ENCODE measurements at places on chromosomes 11 and 22.

DNA sequence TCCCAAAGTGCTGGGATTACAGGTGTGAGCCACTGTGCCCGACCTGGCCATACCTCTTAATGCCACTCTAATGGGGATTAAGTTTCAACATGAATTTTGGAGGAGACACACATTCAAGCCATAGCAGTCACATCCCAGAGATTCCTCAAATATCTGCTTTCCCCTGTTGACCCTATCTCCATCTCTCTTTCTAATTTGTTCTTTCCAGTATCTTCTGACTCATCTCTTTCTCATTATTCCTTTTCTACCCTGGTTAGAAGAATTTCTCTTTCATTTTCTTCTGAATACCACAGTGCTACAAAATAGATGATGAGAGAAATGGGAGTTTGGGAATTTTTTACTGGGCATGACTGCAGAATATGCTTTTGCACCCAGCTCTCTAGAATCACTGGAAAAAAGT is 5.1 kb downstream of the OR10V1 start:
- DNase-seq = no peak

GRCh38 chr11:44621784-44622183 is 56.3 kb downstream of the CD82 start:
- peak; percentile 46 for DNase-seq

DNA sequence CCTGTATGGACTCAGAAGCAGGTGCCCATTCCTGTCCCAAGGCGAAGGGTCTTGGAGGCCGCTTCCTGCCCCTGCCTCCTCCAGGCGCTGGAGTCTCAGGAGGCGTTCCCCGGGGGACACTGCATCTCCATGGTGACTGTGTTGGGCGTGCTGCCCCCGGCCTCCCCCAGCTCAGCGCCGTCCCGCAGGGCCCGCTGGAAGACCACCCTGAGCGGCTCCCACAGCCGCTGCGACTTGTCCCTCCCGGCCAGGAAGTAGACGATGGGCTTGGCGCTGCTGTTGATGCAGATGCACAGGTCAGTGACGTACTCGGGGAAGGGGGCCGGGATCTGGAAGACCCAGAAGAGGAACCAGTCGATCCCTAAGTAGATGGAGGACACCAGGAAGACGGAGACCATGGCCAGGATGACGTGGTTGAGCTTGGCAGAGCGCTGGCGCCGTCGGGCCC is 7.8 kb downstream of the MRGPRF start:
- DNase-seq = peak; percentile 69

- DNase-seq = no peak
Measured at GRCh38 chr11:20029193-20029592, 131.1 kb downstream of the DBX1 start.

DNA sequence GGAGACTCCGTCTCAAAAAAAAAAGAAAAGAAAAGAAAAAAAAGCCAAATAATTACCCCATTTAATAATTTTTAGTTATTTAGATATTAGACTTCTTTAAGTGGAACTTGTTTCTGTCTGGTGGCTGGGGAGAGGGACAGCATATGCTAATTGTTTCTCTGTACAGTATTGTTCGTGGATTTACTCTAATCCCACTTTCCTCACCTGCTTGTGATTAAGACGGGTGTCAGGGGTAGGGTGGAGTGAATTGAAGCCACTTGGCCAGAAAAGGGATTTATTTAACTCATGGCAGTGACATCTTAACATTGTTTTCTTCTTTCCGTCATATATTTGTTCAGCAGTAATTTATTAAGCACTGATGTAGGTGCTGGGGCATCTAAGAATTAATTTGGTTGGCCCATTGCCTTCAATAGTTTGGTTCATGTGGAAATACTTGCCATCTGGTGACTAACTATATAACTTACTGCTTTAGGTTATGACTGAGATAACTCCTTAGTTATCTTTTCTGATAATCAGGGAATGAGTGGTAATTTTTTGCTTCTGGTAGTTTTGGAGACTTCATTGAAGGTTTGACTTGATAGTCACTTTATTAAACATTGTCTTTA is 4.6 kb downstream of the TNRC6B start:
- DNase-seq = no peak

- DNase-seq = no peak
Measured at GRCh38 chr11:43734256-43734655, 53.7 kb downstream of the HSD17B12 start.

DNA sequence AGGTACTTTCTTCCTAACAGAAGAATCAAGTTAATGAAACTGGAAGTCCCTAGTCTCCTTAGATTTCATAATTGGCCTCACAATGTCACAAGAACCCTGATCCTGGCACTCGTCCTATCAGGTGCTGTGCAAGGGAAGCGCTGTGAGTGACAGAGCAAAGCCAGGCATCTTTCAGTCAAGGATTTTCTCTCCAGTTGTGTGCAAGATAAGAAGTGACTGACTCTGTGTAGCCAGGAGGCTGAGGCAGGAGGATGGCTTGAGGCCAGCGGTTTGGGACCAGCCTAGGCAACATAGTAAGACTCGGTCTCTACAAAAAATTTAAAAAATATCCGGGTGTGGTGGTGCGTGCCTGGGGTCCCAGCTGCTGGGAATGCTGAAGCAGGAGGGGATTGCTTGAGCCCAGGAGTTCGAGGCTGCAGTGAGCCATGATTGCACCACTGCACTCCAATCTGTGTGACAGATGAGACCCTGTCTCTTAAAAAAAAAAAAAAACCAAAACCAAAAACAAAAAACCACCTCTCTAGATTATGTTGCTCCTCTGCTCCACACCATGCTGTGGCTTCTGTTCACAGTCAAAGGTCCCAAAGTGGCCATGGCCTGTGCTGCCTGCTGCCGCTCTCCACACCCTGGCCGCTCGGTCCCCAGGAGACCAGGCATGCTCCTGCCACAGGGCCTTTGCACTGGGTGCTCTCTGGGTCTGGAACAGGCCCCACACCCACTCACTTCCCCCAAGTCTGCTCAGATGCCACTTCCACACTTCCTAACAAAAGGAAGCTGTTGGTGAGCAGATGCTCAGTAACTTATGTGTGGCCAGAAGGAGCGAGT is 54.2 kb upstream of the CLDN5 start:
- DNase-seq = no peak

DNA sequence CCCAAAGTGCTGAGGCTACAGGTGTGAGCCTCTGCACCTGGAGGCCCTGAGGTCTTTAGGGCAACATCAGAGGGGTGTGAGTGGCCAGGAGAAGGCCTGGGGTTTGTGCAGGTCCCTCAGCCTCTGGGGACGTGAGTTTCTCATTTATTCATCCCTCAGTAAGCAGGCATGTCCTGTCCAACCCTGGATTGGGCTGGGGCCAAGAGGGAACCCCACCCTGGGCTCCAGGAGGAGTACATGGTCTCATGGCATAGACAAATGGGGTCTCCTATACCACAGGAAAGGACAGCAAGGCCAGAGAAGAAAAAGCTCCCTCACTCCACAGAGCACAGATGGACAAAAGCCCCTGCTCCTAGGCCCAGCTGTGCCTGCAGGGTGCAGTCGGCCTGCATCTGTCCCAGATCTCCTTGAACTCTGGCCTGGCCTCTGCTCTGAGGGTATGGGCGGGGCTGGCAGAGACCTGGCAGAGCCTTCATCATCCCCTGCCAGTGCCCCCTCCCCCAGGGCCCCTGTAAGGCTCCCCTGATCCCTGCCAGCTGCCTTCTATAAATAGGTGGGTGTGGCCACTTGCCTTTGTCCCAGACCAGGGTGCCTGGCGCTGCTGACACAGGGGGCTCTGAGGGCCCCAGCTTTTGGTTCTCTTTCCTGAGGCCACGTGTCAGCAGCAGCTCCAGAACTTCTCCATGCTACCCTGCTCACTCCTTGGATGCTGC is 34.6 kb downstream of the A4GALT start:
- DNase-seq = no peak

DNA sequence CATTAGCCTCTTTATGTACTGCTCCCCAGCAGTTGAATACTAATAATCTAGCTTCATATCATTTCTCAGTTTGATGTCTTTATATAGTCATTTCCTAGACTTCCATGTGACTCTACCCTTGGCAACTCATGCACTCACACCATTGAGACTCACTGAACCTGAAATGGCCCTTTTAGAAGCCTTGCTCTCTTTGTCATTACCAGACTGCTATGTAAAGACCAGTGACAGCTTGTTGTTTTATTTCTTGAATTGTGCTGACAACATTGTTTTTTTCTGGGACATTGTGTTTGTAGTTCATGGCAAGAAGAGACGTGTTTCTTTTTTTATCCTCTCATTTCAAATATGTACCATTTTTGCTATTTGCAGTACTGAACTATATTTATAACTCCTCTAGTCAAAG is 256.5 kb downstream of the CNTN5 start:
- no peak for DNase-seq

GRCh38 chr11:1345737-1346513 is 36.5 kb upstream of the TOLLIP start:
- DNase-seq = peak; percentile 70

DNA sequence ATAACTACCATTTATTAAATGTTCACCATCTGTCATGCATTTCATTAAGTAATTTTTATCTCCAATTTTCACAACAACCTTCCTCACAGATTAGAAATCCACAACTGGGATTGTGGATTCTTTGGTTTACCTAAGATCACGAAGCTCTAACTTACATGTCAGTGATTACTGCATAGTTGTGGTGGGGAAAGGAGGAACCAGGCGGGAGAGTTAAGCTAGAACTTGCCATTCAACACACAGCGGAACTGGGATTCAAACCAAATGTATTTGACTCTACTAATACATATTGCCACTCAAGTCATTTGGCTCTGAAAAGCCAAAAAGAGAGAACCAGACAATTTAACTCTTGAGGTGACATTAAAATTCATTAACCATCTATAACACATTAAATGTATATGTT is 10.4 kb upstream of the LAYN start:
- DNase-seq = no peak

GRCh38 chr11:5922749-5923426 is 19.2 kb upstream of the OR56A3 start:
- DNase-seq = no peak

- no peak for DNase-seq
Measured at GRCh38 chr22:41915035-41915785, at the start of gene SHISA8. SHISA8 (minus strand) TSS chr22:41915074; CDS start chr22:41914667, 407 bp downstream.

- DNase-seq = no peak
Measured at GRCh38 chr22:36982136-36982535, 37.1 kb downstream of the TST start.

DNA sequence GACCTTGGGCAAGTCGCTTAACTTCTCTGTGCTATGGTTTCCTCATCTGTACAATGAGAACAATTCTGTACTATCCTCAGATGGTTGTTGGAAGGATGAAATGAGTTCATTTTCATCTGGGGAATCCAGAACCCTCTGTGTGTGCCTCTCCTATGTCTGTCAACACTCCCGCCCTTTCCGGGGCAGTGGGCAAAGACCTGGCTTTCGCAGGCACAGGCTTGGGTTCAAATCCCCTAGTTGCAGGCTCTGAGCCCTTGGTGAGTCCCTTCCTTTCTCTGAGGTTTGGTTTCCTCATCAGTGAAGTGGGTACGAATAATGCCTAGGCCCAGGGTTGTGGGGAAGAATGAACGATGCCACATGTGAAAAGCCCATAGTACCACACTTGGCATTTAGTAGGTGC is 6.0 kb downstream of the PNPLA5 start:
- no peak for DNase-seq

DNA sequence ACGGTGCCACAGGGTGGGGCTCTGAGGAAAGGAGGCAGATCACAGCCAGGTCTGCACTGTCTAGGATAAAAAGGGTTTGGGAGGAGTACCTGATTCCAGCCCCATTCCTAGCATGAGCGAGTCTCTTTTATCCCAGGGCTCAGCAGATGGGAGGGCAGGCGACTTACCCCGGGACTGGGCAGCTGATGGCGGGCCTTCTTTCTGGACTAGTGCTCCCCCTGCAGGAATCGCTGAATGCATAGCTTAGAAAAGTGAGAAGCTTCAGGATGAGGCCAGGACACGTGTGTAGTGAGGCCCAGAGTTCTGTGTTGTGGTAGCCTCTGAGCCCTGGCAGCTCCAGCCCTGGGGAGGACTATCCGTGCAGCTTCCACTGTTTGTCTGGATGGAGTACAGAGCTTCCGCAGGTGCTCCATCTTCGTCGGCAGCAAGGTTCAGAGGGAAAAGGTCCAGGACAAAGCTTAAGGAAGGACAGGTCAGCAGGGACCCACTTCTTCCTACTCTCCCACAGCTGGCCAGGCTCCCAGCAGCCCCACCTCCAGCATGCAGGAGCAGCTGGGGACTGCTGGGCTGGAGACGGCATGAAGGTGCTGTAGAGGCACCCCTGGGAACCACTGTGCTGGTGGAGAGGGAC is 30.4 kb downstream of the COMMD9 start:
- no peak for DNase-seq

DNA sequence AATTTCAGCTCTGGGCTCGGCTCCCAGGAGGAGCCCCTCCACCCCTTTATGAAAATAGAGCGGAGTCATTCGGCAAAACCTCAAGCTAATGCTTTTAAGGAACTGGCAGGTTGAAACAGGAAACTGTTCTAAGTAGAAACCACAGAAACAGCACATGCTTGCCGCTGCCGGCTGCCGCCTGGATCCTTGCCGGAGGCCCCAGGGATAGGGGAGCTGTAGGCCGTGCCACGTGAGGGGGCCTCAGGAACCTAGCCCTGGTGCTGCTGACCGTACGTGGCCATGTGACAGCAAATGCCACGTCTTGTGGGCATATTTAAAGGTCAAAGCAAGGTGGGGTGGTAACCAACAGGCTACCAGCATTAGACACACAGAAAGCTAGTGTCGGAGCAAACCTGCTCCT is 77.9 kb upstream of the TIMP3 start:
- no peak for DNase-seq

- DNase-seq = no peak
Measured at GRCh38 chr11:10454878-10455631, at the start of gene AMPD3. AMPD3 (plus strand) TSS chr11:10455264; CDS start chr11:10461520, 6,256 bp downstream.

GRCh38 chr11:62266558-62266957 is 3.4 kb upstream of the SCGB2A2 start:
- DNase-seq = no peak

- no peak for DNase-seq
Measured at GRCh38 chr11:123570939-123571580, 83.4 kb downstream of the SCN3B start.

DNA sequence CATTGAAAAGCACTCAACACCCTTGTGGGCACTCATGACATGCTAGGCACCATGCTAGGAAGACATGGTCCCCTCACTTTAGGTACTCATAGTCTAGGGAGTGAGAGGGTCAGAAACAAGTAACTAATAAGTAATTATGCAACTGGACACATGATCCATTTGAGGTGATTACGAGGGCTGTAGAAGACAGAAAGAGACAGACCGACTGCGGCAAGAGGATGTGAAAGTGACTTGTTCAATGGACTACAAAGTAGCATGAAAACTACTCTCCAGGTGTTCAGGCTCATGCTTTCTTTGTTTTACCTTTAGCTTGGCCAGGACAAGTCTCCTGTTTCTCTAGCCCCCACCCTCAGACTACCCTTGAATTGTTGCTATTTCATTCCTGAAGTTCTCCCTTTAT is 310.8 kb upstream of the SORL1-AS1 start:
- no peak for DNase-seq

GRCh38 chr22:44620129-44620840 is 81.7 kb upstream of the PRR5 start:
- peak; percentile 87 for DNase-seq

GRCh38 chr22:19043121-19044085 is 78.8 kb downstream of the DGCR2 start:
- DNase-seq = no peak

- no peak for DNase-seq
Measured at GRCh38 chr11:127474766-127475165, 474.2 kb upstream of the KIRREL3 start.
